Urinary bladder (tissue), 4 donors: ENCODE measurements at places on chromosomes 3 and 15. TPM values are rescaled to one million over a fixed set of nuclear protein-coding genes. Genes with fewer than 3 reads are reported as not detected.

DNA sequence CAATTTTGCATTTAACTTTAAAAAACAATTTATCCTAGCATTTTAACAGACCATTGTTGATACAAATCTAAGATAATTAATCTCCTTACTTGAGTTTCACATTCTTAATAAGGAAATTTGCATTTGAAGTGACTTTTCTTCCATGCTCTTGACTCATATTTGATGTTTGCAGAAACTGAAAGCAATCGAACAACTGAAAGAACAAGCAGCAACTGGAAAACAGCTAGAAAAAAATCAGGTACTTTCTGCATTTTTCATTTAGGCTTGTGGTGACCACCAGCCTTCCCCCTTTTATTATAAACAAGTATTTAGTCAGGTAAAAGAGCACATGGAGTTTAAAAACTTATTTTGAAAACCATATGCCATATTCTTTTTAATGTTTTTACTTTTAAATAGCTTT lies 20.1 kb upstream of the SELENOT start:
- DNase-seq = no peak

- no peak for DNase-seq
Observed at GRCh38 chr3:65993134-65993900, 45.4 kb downstream of the MAGI1 start.

The CPNE9 gene
- total RNA-seq = not detected

- no peak for DNase-seq
Observed at GRCh38 chr3:182490596-182491491, 302.5 kb upstream of the ATP11B start.

The CEMIP gene
- 1.3 TPM for total RNA-seq

- no peak for DNase-seq
Observed at GRCh38 chr3:152083135-152083534, 185.6 kb upstream of the MBNL1 start.

- DNase-seq = no peak
Observed at GRCh38 chr3:128287216-128287615, 133.9 kb downstream of the EEFSEC start.

DNA sequence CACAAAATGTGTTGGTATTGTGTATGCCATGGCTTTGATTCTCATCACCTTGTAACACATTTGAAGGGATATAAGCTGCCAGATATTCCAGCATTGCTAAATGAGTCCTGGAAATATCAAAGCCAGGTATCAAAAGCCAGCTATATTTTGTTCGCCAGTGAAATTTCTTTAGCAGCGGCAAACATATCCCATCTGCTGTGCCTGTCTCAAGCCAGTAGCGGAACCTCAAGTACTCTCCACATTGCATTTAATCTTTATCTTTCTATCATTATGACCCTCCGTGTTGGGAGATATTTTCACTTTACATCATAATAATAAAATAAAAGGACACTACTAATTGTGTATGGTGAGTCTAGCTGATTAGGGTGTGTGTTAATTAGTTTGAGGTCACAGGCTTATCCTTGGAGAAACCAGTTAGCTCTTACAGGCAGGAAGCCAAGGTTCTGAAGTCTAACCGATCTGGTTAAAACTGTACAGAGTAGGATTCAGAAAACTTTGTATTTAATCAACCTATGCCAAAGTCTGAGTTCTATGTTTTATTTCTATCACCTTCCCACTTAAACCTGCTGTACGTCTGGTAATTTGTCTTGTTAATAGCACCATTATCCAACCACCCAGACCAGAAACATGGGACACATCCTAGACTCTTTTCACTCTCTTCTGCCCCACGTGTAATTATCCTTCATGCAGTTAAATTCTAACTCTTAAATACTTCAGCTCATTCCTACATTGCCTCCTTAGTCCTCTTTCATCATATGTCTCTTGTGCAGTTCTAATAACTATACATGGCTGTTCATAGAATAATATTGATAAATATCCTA lies 14.5 kb downstream of the TIPARP start:
- DNase-seq = no peak

The IMPG2 gene
- total RNA-seq = 2.3 TPM

DNA sequence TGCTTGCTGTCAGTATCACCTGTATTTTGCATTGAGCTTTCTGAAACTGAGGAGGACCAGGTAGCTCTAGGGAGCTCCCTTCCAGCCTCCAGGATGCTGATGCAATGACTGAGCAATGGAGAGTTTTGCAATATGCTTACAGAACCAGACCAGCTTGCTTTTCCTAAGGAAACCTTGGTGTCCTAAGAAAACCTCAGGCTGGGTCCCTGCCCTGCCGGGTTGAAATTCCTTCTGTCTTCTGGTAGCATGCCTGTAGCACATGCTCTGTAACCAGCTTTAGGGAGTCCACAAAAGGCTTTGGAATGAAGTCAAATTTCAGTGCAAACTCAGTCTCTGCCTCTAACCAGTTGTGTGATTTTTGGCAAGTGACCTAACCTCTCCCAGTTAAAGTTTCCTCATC lies 65.8 kb upstream of the GSK3B start:
- DNase-seq = no peak

GRCh38 chr3:126621627-126622345 lies 33.1 kb downstream of the TXNRD3 start:
- no peak for DNase-seq

The SHC4 gene
- total RNA-seq = 8.8 TPM

DNA sequence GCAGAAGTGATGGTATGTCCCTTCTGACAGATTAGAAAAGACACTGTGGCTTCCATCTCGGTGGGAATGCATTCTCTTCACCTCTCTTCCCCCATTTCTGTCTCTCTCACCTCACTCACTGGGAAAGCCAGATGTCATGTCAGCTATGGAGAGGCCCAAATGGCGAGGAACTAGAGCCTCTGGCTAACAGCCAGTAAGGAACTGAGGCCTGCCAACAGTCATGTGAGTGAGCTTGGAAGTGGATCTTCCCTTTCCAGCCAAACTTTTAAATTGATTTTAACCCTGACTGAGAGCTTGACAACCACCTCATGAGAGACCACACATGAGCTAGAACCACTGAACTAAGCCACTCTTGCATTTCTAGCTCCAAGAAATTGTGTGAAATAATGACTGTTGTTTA lies 35.2 kb upstream of the CDAN1 start:
- DNase-seq = no peak

GRCh38 chr15:79093352-79093935 lies 2.9 kb upstream of the RASGRF1 start:
- DNase-seq = no peak

DNA sequence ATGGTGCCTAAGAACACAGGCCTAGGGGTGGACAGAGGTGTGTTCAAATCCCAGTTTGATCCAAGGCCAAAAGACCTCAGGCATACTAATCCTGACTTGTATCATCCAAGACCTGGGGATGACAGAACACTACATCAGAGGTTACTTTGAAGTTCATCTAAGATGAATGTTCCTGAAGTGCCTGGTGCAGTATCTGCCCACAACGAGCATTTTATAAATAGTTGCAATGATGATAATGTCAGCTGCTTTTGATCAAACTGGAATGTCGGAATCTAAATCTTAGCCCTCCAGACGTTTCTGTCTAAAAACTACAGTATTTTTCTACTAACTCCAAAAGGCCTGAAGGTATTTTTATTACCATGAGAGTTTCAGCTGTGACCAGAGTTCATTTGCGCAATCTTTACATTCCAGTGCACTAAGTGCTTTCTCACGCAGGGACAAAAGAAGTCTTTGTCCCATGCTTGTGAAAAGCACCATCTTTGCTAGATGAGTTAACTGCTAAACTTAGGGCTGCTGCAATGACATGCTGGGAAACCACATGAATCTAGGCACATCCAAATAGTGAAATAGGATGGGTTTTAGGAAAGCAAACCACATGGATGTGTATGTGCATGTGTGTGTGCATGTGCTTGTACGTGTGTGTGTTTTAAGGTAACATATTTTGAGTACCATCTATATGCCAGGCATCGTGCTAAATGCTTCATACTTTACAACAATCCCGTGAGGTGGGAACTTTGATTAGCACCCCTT lies 18.1 kb downstream of the ANXA2 start:
- DNase-seq = no peak

DNA sequence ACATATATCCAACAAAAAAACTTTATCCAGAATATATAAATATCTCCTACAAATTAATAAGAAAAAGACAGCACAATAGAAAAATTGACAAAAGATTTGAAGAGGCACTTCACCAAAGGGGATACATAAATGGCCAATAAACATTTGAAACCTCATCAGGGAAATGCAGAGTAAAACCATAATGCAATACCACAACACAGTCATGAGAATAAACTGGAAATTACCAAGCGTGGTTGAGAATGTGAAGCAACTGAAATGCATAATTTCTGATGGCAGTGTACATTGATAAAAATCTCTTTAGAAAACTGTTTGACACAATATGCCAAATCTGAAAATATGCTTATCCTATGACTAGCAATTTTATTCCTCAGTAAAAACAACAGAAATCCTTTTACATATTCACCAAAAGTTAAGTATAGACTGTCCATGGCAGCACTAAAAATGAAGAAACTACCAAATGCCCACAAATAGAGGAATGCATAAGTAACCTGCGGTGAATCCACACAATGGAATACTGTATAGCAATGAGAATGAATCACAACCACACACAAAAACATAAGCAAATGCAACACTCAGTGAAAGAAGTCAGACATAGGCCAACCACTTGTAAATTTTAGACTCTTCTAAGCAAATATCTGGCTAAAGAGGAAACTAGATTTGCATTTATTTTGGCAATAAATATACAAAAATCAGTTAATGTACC lies 7.9 kb downstream of the LYZL4 start:
- no peak for DNase-seq

DNA sequence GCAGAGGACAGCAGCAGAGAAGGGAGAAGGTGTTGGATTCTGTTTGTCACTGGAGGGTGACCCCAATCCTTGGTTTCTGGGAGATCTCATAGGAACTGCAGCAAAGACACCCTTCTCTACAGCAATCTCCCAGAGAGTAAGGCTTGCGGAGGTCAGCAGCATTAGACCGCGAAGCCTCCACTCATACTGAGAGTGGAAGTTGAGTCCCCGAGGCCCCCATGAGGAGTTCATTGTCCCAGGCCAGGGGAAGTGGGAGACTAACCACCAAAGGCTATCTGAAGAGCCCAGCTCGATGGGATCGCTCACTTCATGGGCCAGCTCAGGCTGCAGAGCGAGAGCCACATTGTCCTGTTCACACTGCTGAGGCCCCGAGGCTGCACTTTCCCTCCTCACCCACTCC lies 44.6 kb downstream of the GLDN start:
- no peak for DNase-seq

The GOLGA6L7 gene
- total RNA-seq = not detected

The SCN5A gene
- 3.1 TPM for total RNA-seq

GRCh38 chr3:195869413-195870001 lies 38.8 kb downstream of the TNK2 start:
- DNase-seq = no peak
